ENCODE measurements at places on chromosomes 11 and 22.

DNA sequence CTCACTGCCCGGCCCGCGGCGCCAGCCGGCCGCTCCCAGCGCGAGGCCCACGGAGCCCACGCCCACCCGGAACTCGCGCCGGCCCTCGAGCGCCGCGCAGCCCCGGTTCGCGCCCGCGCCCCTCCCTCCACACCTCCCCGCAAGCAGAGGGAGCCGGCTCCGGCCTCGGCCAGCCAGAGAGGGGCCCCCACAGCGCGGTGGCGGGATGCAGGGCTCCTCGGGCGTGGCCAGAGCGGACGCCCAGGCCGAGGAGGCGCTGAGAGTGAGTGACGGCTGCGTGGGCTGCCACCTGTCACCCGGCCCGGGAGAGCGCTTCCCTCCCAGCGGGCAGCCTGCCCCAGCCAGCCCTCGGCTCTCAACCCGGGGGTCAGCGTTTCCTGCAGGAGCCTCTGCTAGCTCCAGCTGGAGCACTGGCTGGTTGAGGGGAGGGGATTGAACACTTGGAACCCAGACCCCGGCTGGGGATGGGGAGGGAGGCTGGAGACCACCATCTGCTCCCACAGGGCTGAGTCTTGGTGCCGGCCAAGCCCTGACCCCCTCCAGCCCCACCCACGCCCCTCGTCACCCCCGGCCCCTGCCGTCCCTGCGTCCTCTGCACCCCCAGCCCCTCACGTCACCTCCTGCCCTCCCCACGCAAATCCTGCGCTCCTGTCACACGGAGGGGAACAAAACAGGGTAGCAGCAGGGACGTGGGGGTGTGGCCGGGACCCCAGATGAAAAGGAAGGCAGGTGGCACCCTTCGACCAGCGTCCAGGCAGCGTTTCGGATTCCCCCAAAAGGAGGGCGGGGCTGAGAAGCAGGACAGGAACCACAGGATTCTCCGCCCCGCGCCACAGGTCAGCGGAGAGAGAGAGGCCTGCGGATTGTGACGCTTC is 157.0 kb downstream of the BRD1 start:
- DNase-seq, result no peak

DNA sequence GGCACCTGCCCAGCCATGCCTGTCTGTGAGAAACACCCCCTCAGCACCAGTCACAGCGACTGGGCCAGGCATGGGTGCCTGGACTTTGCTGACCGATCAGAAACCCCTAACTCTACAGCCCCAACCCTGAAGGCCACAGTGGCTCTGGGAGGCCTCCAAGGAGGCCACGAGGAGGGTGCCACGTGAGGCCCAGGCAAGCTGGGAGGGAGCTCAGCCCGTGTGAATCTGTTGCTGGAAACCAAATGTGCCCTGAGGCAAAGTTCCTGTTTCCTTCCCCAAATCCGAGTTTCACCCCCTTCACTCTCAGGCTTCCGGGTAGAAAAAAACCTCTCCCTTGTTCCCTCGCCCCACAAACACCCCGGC is 1.3 kb downstream of the UNC93B1 start:
- DNase-seq, result no peak

DNA sequence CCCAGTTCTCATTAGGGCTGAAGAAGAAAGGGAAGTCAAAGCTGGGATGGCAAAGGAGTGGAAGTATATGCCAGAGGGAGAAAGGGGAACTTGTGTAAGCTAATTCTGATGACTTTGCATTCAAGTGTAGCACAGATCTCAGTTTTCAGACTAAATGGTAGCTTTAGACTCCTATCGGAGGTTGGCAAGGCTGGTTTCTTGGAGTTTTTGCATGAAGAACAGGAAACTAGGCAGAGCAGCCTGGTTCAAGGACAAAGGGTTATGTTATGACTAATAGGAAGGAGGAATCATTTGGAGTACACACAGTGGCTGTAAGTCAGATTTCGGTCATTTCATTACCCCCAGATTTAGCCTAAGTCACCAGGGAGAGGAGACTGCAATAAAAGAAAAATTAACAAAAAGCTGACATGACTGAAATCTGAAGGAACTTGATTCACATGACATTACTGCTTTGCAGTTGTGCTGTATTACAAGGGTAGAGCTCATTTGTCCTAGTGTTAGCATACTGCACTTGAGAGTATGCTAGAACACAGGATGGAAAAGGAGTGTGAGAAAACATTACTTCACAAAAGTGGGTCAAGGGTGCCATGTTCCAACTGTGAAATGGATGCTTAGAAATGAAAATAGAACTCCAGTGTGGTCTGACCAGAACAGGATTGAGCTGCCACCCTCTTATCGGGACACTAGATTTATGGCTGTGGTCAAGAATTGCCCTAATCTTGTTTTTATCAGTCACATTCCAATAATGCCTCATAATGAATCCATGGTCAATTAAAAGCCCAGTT is 23.6 kb downstream of the ADM start:
- peak; percentile 24 for DNase-seq

DNA sequence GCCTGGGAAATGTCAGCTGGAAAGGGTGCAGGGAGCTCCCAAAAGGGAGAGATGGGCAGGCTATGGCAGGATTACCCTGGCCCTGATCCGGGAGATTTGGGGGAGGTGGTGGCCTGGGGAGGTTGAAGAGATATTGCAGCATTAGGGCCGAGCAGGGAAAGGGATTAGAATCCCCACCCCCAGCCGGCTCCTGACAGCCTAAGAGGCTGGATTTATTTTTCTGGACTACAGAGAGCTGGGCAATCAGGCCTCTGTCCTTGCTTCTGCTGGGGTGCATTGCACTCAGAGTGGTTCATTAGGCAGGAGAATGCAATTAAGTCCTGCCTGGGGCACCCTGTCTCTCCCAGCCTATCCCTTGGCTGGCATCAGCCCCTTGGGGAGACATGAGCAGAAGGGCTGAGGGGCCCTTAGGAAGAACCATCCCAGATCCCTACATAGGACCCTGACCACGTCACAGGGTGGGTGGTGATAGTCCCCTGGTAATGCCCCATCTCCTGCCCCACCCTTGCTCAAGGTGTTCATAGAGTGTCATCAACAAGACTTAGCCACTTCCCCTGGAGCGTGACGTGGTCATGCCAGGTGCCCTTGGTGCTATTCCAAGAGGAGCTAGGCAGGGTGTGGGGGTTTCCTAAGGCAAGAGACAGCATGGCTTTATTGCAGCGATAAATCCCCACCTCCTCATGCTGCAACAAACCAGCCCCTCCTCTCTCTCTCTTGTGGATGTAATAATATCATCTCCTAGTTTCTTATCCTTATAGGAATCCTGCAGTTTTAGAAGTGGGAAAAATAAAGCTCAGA is 38.4 kb upstream of the KLHL35 start:
- DNase-seq, result no peak

DNA sequence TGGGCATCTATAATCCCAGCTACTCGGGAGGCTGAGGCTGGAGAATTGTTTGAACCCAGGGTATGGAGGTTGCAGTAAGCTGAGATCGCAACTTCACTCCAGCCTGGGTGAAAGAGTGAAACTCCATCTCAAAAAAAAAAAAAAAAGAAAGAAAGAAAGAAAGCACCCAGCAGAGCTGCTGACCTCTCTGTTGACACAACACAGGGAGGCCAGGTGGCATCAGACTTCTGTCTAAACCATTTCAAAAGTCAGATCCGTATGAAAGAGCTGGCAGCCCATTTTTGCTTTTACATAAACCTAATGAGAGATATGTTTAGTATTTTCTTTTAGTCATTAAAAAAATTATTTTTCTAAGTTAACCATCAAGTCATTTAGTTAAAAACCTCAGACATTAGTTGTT is 64.4 kb upstream of the RRM1 start:
- no peak for DNase-seq

DNA sequence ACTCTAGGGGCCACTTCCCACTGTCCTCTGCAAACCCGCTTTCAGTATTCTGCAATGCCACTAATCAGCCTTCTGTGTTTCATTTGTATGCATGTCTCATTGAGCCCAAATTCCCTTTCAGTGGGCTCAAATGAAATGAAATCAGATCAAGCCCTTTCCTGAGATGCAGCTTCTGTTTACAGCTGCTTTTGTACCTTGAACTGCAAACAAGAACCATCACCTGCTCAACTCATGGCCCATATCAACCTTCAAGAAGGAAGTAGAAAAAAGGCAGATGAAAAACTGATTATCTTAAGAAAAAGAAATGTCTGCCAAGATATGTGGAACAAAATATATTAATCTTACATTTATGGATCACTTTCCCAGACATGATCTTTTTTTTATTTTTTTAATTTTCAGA is 141.1 kb upstream of the ARHGAP42 start:
- DNase-seq, result no peak

DNA sequence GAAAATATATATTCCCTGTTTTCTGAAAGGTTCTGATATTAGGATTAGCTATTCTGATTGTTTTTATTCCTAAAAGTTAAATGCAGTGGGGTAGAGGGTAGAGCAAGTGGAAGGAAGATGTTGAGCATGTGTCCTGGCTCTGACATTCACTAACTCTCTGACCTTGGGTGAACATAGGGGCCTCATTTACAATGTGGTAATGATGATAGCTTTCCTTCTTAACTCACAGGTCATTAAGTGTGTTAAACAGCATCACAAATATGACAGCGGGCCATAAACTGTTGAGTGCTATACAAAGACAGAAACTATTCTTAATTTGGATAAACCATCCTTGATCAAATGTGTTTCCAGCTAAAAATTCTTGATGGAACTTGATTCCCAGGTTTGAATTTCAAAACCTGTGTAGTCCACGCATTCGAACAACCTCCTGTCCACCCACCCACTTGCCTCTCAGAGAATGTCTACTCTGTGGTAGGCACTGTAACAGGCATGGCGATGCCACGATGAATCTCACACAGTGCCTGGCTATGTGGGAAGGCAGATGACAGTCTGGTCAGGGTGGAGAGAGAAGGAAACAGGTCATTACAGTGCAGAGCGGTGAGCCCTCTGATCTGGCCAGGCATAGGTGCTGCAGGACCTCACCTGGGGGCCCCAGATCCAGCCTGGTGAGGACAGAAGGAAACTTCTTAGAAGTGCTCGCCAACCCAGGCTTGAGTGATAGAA is 19.3 kb upstream of the PEX26 start:
- no peak for DNase-seq

DNA sequence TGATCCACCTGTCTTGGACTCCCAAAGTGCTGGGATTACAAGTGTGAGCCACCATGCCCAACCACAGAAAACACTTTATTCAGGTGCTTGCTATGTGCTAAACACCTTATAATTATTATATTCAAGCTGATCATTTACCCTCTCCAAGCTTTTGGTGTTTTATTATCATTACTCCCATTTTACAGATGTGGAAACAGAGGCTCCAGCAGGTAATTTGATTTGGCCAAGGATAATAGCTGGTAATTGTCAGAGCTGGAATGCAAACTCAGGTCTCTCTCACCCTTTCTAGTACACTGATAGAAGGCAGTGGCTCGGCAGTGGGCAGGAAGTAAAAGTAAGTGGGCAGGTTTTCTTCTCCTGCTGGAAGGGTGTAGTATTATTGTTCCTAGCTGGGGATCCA is 3.8 kb upstream of the TPST2 start:
- DNase-seq, result no peak

GRCh38 chr11:66477263-66478201 is 2.7 kb upstream of the DPP3 start:
- DNase-seq, result no peak

DNA sequence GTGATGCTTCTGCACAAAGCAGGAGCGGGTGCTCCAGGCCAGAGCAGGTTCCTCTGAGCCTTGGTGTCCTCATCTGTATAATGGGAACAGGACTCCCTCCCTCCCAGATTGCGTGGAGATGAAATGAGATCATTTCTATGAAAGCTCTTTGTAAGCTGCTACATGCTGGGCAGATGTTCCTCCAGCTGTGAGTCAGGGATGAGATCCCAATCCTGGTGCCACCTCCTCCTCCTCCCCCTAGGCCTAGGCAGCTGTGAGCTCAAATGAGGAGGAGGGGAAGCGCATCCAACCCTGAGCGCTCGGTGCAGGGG is 7.0 kb upstream of the CABP2 start:
- DNase-seq, result no peak

- peak; percentile 16 for DNase-seq
Measured at GRCh38 chr11:10305964-10306918, 1.4 kb downstream of the ADM start.

DNA sequence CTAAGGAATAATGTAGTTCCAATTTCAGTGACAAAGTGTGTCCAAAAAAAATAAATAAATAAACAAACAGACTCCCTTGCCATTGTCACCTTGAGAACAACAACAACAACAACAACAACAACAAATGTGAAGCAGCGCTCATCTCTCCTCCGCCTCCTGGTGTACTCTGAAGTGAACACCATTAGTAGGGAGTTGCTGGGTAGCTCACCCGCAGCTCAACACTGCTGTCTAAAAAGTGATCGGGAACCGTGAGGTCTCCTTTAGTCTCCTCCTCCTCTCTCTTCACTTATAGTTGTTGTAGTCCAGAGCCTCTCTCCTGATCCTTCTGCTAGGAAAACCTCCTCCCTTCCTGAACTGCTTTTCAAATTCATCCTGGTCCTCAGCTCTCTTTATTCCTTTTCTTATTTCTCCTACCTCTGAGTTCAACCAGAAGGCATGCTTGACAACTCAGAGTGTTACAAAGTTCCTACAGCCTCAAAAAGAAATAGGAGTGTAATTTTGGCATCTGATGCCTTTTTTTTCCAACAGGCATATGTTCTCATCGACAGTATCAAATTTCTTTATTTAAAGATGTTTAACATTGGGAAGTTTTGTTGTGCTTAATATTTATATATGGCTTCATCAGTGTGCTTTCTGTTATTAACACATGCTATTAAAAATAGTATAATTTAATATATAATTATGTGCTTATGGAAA is 215.1 kb downstream of the PGR start:
- no peak for DNase-seq

- no peak for DNase-seq
Measured at GRCh38 chr11:3164138-3164551, 965 bp downstream of the OSBPL5 start.

- DNase-seq, result peak; percentile 88
Measured at GRCh38 chr22:32842486-32842885, 41.0 kb downstream of the TIMP3 start.

GRCh38 chr11:46463701-46464421 is 72.3 kb upstream of the CHRM4 start:
- DNase-seq, result no peak

DNA sequence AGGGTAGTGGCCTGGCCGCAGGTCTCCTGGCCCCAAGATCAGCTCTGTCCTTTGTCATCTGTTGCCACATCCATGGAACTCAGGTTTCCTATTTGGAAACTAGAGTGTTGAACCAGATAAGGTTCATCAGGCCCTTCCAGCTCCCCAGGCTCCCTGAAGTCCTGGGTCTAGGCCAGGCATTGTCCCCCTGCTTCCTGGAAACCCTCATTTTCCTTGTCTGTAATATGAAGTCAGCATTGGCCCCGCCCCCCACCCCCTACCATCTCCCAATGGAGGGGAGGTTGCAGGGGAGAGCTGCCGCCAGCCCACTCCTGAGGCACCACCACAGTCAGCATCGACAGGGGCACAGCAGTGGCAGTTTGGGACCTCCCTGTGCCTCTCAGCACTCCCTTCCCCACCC is 9.0 kb upstream of the MS4A10 start:
- DNase-seq, result no peak

DNA sequence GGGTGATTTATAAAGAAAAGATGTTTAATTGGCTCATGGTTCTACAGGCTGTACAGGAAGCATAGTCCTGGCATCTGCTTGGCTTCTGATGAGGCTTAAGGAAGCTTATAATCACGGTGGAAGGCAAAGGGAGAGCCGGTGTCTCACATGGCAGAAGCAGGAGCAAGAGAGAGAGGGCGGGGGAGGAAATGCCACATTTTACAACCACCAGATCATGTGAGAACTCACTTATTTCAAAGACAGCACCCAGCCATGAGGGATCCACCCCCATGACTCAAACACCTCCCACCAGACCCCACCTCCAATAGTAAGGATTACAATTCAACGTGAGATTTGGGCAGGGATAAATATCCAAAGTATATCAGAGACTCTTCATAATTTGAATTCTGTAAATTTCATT is 200.7 kb downstream of the MSANTD4 start:
- DNase-seq, result no peak

GRCh38 chr11:16402654-16403447 is 46.5 kb upstream of the SOX6 start:
- DNase-seq, result peak; percentile 96

All from foreskin melanocyte (primary cell).